ENCODE measurements at places on chromosomes 4 and X.

DNA sequence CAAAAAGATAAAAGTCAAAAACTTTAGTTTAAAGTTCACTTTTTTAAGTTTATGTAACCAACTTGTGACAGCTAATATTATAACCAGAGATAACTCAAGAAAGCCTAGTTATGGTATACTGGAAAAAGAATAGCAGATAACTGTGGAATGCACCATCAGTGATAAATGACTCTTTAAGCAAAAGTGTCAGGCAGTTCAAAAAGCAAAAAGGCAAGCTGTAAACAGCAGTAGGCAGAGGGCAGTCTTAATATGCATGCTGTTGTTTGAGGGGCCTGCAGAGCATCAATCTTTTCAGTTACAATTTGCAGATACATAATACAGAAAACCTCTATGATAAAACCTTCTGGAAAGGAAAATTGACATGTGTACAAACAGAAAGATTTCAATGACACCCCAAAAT lies 81.8 kb upstream of the JADE1 start:
- DNase-seq: no peak

GRCh38 chrX:103878466-103879122 lies 46.5 kb upstream of the RAB9B start:
- DNase-seq: no peak

- DNase-seq: no peak
Observed at GRCh38 chrX:65536291-65536690, 1.7 kb upstream of the LAS1L start.

- DNase-seq: no peak
Observed at GRCh38 chr4:17877661-17878060, 66.9 kb downstream of the NCAPG start.

- no peak for DNase-seq
Observed at GRCh38 chr4:98110214-98110613, 33.1 kb downstream of the STPG2 start.

DNA sequence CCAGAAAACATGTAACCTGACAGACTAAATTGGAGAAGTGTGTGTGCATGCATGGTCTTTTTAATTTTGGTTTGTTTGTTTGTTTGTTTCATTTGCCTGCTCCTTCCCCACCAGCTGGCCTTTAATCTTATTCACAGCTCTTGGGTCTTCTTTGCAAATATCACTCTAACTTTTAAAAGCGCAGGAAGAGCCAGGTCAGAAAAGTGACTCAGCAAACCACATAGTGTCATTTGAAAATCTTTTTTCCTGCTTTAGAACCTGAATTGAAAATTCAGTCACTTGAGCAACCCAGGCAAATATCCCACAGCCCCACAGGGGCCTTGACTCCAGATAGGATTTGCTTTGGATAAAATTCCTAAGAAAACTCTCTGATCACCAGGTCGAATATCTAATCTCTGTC lies 4.6 kb downstream of the TMEM255A start:
- no peak for DNase-seq

GRCh38 chr4:21856301-21856700 lies 92.3 kb downstream of the KCNIP4 start:
- DNase-seq: no peak

GRCh38 chr4:107036584-107037198 lies 578 bp upstream of the DKK2 start:
- DNase-seq: peak; percentile 37

DNA sequence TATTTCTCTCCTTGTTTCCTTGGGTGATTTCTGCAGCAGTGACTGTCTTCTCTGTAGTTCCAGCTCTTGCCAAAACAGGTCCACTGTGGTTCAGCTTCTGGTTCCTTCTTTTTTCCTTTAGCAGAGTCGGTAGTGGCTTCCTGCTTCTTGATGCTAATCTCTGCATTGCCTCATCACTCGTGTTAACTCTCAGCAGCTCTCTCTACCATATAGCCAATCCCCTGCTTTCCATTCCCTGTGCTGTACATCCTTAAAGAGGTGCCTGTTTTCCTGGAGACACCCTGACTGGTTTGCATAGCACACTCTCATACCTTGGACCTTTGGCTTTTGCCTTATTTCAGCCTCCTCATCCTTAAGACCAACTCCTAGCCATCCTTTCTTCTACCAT lies 191.2 kb upstream of the LNX1 start:
- DNase-seq: no peak
